ENCODE measurements at places on chromosomes 5 and 9.

DNA sequence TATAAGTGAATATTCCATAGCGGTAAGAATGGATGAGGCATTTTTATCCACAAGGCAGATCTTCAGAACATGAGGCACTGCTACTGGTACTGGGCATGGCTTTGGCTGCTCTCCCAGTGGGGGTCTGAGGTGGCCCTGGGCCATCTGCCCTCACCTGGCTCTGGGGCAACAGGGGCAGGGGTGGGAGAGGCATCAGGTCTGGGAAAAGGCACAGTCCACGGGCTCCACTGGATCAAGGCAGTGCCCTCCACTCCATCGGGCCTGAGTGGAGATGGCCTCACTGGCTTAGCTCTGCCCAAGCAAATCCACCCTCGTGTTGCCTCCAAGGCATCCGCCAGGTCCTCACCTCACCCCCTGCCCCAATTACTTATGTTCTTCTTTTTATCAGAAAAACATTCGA, 10.9 kb upstream of the NKD2 start:
- no peaks in the 10 kb centered on the region for H3K36me3 ChIP-seq
- H3K4me3 ChIP-seq = no peak overlapping the region
- H3K27ac ChIP-seq = no peak overlapping the region

DNA sequence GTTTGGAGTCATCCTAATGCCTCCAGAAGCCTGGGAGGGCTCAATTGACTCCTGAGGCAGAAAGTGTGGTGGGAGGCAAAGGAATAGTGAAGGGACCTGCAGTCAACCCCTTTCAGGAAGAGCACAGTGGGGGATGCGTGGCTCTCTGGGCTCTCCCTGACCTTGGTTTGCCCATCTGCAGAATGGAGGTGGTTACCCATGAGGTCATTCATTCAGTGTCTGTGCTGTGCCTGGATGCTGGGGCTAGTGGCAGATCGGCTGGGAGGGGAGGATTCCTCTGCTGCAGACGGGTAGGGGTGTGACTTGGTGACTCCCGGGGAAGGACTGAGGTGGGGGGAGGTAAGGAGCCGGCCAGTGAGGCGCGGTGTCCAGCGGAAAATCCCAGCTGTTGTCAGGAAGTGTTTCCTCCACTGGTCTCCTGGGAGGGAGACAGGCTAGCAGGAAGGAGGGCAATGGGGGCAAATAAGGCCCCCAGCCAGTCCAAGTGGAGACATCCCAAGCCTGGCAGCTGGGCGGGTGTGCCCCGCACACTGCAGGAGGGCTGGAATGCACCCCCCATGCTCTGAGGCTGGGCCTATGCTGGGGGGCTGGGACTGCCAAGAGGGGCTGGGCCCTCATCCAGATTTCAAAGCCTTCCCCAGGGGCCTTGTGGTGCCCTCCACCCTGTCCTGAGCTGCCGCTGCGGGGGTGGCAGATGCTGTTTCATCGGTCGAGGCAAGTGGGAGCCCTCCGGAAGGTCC, 10.9 kb downstream of the CXXC5 start:
- no peak for DNase-seq
- H3K4me3 ChIP-seq = peak overlapping the region; percentile 25
- H3K36me3 ChIP-seq = no peaks in the 10 kb centered on the region
- H3K27ac ChIP-seq = peak overlapping the region; percentile 92
- no peaks in the 10 kb centered on the region for H3K27me3 ChIP-seq

GRCh38 chr9:73805111-73805510, 653.4 kb downstream of the ANXA1 start:
- no peaks in the 10 kb centered on the region for H3K27me3 ChIP-seq
- H3K27ac ChIP-seq = no peak overlapping the region
- DNase-seq = no peak
- no peaks in the 10 kb centered on the region for H3K36me3 ChIP-seq

DNA sequence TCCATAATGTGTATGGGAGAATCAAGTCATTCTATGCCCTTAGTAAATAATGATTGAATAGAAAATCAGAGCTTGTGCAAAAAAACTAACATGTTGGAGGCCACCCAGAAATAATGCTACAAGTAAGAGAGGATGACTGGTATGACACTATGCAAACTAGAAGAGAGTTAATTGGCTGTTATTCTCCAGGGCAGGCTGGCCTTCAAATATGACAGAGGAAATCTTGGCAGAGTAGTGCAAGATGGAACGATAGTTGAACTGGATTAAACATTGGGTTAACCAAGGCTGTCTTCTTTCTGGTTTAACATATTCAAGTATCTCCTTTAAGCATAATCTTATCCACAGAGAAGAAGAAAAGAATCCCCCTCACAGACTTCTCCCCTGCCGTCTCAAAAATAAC, 196.1 kb downstream of the MPDZ start:
- H3K36me3 ChIP-seq = no peaks in the 10 kb centered on the region
- peak overlapping the region; percentile 47 for H3K27ac ChIP-seq
- H3K27me3 ChIP-seq = no peaks in the 10 kb centered on the region
- peaks cover 5% of the 10 kb centered on the region for H3K4me1 ChIP-seq

GRCh38 chr9:71719562-71719961, 48.8 kb downstream of the CEMIP2 start:
- DNase-seq = no peak
- peaks cover 8% of the 10 kb centered on the region for H3K4me1 ChIP-seq
- H3K27me3 ChIP-seq = no peaks in the 10 kb centered on the region
- peaks cover 27% of the 10 kb centered on the region for H3K36me3 ChIP-seq
- H3K4me3 ChIP-seq = no peak overlapping the region

DNA sequence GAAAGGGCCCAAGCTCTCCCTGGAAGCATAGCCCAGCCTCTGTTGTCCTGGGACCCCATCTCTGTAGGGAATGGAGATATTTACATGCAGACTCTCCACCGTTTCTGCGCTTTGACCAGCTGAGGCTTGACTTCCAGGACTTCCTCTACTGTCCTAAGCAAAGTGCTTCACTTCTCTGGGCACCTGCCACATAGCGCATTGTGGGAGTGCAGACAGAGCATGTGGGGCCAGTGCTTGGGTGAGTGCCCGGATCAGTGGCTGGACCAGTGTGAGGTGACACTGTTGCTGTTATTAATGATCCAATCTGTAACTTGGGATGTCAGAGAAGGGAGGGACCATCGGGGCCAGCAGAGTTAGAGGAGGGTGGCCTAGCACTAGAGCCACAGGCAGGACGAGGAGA, 10.5 kb downstream of the CXCL14 start:
- peaks cover 10% of the 10 kb centered on the region for H3K36me3 ChIP-seq
- no peak overlapping the region for H3K4me3 ChIP-seq
- H3K4me1 ChIP-seq = peaks cover 60% of the 10 kb centered on the region
- no peak overlapping the region for H3K27ac ChIP-seq
- no peaks in the 10 kb centered on the region for H3K27me3 ChIP-seq

- no peaks in the 10 kb centered on the region for H3K36me3 ChIP-seq
- no peak overlapping the region for H3K4me3 ChIP-seq
- no peak overlapping the region for H3K27ac ChIP-seq
- no peak for DNase-seq
- no peaks in the 10 kb centered on the region for H3K27me3 ChIP-seq
These were observed 61.7 kb downstream of the HSPA4 start for GRCh38 chr5:133113331-133114061.

- no peaks in the 10 kb centered on the region for H3K36me3 ChIP-seq
- H3K4me1 ChIP-seq = peaks cover 66% of the 10 kb centered on the region
- no peak for DNase-seq
- H3K27ac ChIP-seq = peak overlapping the region; percentile 95
- H3K4me3 ChIP-seq = peak overlapping the region; percentile 68
- no peaks in the 10 kb centered on the region for H3K27me3 ChIP-seq
These were observed 1.2 kb downstream of the NMRK1 start for GRCh38 chr9:75086541-75087288.

DNA sequence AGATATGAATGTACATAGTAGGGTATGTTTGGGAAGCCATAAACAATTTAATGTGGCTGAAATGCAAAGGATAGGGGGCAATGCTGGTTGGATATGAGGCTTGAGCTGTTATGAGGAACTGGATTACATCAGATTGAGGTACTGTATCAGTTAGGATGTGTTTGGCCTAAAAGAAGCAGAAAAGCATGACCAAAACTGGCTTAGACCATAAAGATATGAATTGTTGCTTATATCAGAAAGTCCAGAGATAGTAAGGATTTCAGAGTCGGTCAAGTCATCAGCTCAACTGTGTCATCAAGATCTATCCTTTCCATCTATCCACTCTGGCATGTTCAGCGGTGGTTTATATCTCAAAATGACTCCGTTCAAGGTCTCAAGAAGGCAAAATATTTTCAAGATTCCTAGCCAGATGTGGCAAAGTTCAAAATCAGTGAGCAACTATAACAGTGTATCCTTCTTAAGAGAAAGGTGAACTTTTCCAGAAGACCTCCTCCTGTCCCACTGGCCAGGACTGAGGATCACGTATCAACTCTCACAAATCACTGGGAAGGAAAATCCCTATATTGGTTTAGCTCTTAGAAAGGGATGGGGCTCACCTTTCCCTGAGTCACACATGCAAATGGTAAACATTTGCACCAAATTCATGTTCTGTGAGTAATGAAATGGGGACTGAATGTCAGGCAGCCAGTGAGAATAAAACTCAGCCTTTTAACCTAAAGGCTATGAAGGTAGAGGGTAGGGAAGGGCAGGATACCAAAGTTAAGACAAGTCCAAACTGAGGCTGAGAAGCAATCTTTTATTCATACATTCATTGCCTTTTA, 257.8 kb downstream of the TRIM32 start:
- no peaks in the 10 kb centered on the region for H3K36me3 ChIP-seq
- H3K27me3 ChIP-seq = no peaks in the 10 kb centered on the region
- H3K4me1 ChIP-seq = no peaks in the 10 kb centered on the region

- no peaks in the 10 kb centered on the region for H3K27me3 ChIP-seq
- H3K4me1 ChIP-seq = peaks cover 48% of the 10 kb centered on the region
- no peak for DNase-seq
- H3K27ac ChIP-seq = peak overlapping the region; percentile 67
- H3K4me3 ChIP-seq = no peak overlapping the region
These were observed 9.1 kb downstream of the ANGPTL2 start for GRCh38 chr9:127113191-127113972.

DNA sequence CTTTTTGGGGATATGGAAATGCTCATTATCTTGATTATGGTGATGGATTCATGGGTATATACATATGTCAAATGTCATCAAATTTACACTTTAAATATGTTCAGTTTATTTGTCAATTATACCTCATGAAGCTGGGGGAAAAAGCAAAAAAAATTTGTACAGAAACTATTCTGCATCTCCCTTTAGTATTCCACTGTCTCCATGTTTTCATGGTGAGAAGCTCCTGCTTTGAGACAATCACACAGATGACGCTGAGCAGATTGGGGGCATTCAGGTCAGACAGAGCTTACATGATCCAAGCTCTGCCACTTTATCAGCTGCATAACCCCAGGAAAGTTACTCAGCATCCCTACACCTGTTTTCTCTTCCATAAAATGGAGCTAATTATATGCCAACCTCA, 101.5 kb downstream of the PLPPR1 start:
- H3K4me3 ChIP-seq = no peak overlapping the region
- DNase-seq = no peak
- H3K27ac ChIP-seq = no peak overlapping the region
- no peaks in the 10 kb centered on the region for H3K27me3 ChIP-seq

GRCh38 chr9:131276094-131276888, at the start of gene FAM78A:
FAM78A (minus strand) TSS chr9:131276510; CDS start chr9:131276179, 331 bp downstream.
- H3K27me3 ChIP-seq = peaks cover 18% of the 10 kb centered on the region
- H3K4me1 ChIP-seq = peaks cover 16% of the 10 kb centered on the region
- peak within 1 kb of the TSS; percentile 70 for H3K4me3 ChIP-seq
- peak within 1 kb of the TSS; percentile 65 for H3K27ac ChIP-seq

- H3K36me3 ChIP-seq = no peaks in the 10 kb centered on the region
- H3K27ac ChIP-seq = no peak overlapping the region
- no peaks in the 10 kb centered on the region for H3K4me1 ChIP-seq
- no peaks in the 10 kb centered on the region for H3K27me3 ChIP-seq
These were observed 147.3 kb downstream of the FAM114A2 start for GRCh38 chr5:153891394-153891793.

- H3K36me3 ChIP-seq = no peaks in the 10 kb centered on the region
- no peak overlapping the region for H3K27ac ChIP-seq
- H3K4me3 ChIP-seq = no peak overlapping the region
- H3K27me3 ChIP-seq = no peaks in the 10 kb centered on the region
- no peaks in the 10 kb centered on the region for H3K4me1 ChIP-seq
These were observed 311.3 kb upstream of the GRIN3A start for GRCh38 chr9:102049586-102050246.

- no peaks in the 10 kb centered on the region for H3K36me3 ChIP-seq
- H3K4me3 ChIP-seq = no peak overlapping the region
- DNase-seq = no peak
- no peaks in the 10 kb centered on the region for H3K27me3 ChIP-seq
These were observed 123.4 kb downstream of the NXNL2 start for GRCh38 chr9:88658311-88658822.

DNA sequence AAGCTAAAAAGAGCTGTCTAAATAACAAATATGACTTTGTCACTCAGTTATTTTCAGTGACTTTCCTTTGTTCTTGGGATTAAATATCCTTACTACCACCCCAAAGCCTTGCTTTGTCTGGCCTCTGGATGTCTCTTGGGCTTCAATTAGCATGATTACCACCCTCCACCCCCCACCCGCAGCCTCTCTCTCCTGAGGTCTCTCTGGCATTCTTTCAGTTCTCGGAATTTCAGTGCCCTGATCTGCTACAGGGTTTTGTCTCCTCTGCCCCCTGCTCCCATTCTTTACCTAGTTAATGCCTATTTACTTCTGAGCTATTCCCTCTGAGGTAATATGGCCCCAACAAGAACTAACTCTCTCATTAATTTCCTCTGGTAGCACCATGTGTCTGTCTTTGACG, 376.4 kb downstream of the DEPDC1B start:
- H3K27ac ChIP-seq = no peak overlapping the region
- H3K4me3 ChIP-seq = no peak overlapping the region
- H3K4me1 ChIP-seq = no peaks in the 10 kb centered on the region
- H3K27me3 ChIP-seq = no peaks in the 10 kb centered on the region
- no peak for DNase-seq

GRCh38 chr5:97019435-97020117, 83.7 kb downstream of the LNPEP start:
- peaks cover 75% of the 10 kb centered on the region for H3K36me3 ChIP-seq
- no peaks in the 10 kb centered on the region for H3K27me3 ChIP-seq
- no peak overlapping the region for H3K4me3 ChIP-seq
- H3K4me1 ChIP-seq = no peaks in the 10 kb centered on the region

DNA sequence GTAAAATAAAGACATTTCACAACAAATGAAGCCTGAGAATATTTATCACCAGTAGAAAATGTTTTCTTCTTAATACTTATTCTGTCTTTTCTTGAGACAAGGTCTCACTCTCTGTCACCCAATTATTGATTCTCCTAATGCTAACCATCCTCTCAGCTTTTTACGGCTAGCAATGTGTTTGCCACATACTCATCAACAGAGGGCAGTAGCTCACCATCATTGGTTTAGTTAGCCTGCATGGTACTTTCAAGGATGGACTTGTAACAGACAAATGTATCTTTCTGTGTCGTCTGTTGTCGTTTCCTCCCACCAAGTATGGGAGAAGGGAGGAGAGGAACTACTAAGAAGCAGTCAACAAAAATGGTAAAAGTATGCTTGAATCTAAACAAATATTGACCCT, 5.9 kb upstream of the ACO1 start:
- H3K27me3 ChIP-seq = no peaks in the 10 kb centered on the region
- peaks cover 6% of the 10 kb centered on the region for H3K4me1 ChIP-seq
- DNase-seq = no peak
- no peak overlapping the region for H3K4me3 ChIP-seq

Measured in suprapubic skin (tissue), 4 donors.